ENCODE measurements at places on chromosomes 12 and 14.

DNA sequence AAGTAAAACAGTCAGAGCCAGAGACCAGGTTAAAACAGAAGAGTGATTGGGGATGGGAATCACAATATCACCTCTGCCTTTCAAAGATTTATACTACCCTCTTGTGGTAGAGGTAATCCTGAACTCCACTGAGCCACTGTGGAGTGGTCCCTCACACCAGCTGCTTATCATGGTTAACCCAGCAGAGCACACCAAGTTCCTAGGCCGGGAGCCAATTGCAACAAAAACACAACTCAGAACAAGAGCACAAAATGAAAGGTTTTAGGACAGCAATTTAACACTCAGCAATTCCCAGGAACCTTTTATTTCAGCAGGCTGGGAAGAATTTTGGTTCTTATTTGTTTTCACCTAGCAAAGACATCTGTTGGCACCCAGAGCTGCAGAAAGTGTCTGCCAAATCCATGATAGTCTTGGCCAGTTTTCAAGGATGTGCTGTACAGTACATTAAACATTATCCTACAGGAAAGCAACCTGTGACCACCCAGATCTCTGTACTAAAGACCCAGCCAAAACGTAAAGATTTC, 220.5 kb upstream of the ATXN7L3B start:
- DNase-seq, result peak; percentile 33

- DNase-seq, result peak; percentile 44
Observed at GRCh38 chr12:55703288-55703687, 4.4 kb downstream of the ITGA7 start.

DNA sequence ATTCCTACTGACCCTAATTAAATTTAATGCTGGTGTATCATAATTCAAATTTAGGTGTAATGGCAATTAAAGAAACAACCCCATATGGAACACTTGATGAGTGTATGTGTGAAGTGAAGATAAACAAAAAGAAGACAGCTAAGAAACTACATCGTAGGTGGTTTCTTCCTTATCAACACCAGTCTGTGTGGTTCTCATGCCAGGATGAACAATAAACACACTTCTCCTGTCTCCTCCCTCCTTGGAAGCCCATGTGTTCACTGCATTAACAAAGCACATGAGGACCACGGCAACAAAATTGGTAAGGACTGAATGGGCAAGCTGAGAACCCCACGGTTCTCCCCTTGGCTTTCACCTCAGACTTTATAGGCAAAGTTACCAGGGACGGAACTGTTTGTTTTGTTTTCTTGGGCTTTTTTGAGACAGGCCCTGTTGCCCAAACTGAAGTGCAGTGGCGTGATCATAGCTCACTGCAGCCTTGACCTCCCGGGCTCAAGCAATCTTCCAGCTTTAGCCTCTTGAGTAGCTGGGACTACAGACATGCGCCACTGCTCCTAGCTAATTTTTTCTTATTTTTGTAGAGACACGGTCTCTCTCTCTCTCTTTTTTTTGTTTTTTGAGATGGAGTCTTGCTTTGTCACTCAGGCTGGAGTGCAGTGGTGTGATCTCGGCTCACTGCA, 71.0 kb downstream of the TRAFD1 start:
- DNase-seq, result no peak

- no peak for DNase-seq
Observed at GRCh38 chr14:75306927-75307699, 28.5 kb downstream of the FOS start.

- no peak for DNase-seq
Observed at GRCh38 chr14:69667938-69668335, 56.5 kb downstream of the SUSD6 start.
